ENCODE measurements at places on chromosomes 2 and 18.

GRCh38 chr2:46299365-46300263 lies 2.4 kb downstream of the EPAS1 start:
- no peak for DNase-seq

DNA sequence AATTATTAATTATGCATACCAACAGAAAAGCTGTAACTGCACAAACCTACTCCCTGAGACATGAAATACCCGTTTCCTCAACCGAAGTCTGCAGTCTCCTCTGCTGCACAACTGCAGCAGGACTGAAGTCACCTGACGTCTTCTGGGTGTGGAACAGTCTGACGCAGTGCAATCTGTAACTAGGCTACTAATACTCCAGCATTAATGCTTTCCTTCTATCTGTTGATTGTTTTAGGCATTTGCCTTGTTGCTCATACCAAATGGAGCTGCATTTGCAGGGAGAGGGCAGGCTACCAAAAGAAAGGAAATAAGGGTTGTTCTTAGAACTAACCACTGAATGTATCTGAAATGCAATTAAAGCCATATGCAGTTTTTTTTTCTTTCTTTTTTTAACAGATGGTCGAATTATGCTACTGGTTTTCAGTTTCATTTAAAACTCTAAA lies 40.1 kb downstream of the RTN4 start:
- DNase-seq: peak; percentile 38

- no peak for DNase-seq
Measured at GRCh38 chr2:33425586-33426031, 50.8 kb upstream of the RASGRP3 start.

- peak; percentile 32 for DNase-seq
Measured at GRCh38 chr2:170816504-170817092, at the start of gene GAD1. Gene GAD1, plus strand, starts transcription at chr2:170816887. Its CDS starts 1,705 bp downstream, at chr2:170818592.

GRCh38 chr2:46854260-46854659 lies 61.3 kb downstream of the MCFD2 start:
- no peak for DNase-seq

DNA sequence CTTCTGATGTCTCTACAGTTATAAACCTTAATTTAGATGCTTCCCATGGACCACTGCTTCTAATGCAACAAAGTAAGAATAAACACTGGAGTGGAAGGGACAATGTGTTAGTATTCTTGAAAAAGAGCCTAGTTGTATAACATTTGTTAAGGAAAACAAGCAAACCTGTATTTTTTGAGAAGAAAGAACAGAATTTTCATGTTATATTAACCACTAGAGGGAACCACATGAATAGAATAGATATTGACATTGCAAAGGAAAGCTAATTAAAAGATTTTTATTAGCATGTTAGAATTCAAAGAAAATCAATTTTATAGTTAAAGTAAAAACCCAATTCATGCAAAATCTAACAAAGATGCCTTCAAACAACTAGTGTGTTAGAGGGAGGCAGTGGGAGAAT lies 151.2 kb upstream of the BARD1 start:
- no peak for DNase-seq

DNA sequence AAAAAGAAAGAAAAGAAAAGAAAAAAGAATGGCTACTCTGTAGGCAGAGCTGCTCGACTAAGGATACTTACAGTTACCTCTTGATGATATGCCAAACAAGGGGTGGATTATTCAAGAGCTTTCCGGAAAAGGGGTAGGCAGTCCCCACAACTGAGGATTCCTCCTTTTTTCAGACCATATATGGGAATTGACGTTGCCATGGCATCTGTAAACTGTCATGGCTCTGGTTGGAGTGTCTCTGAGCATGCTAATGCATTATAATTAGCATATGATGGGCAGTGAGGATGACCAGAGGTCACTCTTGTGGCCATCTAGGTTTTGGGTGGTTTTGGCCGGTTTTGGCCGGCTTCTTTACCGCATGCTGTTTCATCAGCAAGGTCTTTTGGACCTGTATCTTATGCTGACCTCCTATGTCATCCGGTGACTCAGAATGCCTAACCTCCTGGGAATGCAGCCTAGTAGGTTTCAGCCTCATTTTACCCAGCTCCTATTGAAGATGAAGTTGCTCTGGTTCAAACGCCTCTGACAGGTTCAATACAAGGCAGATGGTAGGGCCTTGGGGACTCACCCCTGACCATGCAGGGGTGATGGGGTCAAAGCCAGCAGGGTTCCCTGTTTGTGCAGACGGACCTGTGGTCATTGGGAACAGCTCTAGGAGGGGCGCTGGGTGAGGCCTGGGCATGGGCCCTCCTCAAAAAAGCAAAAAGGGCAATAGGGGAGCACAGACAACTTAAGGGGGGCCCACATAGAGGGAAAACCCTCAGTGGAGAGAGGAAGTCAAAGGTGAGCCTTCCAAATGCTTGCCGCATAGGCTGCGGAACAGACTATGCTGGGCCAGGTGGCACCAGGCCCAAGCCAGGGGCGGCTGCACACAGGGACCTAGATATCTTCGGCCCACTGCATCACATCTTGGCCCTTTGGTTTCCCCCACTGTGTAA lies 251.2 kb upstream of the RAB6C start:
- no peak for DNase-seq

GRCh38 chr2:88091943-88092342 lies 24.3 kb downstream of the SMYD1 start:
- DNase-seq: no peak

DNA sequence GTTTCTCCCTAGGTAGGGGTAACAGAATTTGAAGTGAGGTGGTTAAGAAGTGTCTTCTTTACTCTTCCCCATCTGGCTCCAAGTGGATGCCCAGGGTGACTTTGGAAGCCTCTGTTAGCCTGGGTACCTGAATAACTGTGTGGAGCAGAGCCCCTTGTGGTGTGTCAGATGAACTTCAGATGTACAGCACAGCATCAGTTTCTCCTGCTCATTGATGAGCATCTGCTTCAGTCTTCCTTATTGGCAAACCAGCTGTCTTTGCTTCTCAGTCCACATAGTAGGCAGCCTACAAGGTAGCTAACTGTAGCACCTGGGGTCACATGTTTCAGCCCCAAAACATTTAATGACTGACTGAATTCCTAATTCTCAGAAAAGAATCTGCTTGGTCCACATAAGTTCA lies 56.2 kb upstream of the ATP8B1 start:
- no peak for DNase-seq

GRCh38 chr2:183166210-183166609 lies 42.0 kb downstream of the NUP35 start:
- no peak for DNase-seq

- no peak for DNase-seq
Measured at GRCh38 chr2:32064021-32064601, 755 bp downstream of the SPAST start.

DNA sequence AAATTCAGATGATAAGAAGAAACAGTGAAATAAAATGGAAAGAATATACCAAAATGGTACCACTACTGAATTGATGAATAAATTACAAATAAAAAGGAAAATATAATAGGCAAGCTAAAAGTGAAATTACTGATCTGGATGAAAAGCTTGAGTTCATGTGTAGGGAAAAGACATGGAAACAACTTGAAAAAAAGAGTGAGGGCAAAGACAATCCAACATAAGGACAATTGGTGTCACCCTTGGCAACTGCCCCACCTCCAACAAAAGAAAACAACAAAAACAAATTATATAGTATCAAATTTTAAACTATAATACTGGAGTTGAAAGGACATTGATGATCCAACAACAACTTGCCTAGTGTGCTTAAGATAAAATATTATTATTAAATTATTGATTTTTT lies 37.6 kb downstream of the PPP1R1C start:
- DNase-seq: no peak

DNA sequence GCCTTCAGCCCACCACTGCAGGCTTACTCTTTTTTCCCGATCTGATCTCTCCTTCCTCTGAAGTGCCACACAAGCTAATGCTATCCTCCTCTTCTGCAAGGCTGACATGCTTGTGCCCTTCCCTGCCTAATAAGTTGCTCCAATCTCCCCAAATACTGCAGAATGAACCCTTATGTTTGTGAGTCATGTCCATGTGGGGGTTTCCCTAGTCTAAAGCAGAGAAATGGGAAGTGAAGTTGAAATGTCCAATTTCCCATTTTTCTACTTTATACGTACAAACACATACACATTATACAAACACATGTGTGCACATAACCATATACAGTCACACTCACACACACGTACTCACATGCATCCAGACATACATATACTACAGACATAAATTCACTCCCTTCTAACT lies 288.1 kb upstream of the CELF4 start:
- DNase-seq: no peak

GRCh38 chr18:24862201-24862816 lies 401.9 kb downstream of the HRH4 start:
- DNase-seq: no peak

DNA sequence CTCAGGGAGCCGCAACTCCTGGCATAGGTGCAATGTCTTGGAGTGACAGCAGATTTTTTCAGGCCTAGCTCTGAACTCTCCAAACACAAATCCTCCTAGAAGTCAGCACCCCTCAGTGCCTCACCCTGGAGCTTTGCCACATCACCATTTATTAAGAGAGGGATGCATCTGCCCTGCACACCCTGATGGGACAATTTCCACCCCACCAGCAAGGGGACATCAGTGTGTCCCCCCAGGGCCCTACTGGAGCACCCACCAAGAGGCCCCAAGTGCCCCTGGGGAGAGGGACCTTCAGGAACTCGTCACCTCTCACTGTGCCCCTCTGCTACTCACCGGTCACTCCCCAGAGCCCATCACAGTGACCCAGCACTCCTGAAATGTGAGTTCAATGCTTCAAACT lies 144.7 kb downstream of the NDUFA10 start:
- no peak for DNase-seq

GRCh38 chr2:228846161-228846560 lies 424.9 kb downstream of the PID1 start:
- DNase-seq: no peak

GRCh38 chr2:238408615-238409340 lies 17.9 kb upstream of the ASB1 start:
- no peak for DNase-seq

DNA sequence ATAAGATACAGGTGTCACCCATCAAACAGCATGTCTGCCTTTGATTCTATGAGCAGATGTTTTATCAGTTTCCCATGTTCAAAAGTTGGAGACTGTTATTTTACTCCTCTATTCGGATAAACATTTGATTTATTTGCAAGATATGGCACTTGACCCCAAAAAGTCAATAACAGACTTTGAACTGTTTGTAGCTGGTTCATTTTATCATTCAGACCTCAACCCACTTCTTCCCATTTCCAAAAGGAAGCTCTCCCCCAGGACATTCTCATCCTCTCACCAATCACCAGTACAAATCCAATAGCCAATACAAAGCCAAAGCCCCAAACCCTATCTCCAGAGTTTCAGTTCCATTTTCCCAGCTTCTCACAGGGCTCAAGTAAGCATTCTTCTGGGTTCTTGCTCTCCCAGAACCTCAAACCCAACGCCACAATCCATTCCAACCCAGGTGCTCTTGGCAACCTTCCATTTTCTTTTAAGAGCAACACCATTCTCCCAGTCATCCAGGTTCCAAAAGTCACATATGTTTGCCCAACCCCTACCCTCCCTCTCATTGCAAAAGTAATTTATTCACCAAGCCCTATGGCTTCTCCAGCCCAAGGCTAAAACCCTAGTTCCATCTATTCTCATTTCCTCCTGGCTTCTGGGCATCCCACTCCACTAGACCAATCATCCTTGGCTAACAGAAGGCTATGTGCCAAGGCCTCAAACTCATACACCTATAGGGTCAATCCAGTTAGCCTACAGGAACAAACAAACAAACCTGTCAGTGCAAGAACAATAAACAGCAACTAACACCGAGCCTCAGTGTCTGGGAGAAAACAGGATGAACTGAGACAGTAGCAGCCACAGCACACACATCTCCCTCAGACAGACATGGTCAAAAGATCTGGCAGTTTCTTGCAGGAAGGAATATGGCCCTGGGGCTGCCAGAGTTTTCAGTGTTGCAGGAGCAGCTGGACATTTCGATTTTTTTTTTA lies 9.2 kb downstream of the ACVR1 start:
- DNase-seq: no peak

DNA sequence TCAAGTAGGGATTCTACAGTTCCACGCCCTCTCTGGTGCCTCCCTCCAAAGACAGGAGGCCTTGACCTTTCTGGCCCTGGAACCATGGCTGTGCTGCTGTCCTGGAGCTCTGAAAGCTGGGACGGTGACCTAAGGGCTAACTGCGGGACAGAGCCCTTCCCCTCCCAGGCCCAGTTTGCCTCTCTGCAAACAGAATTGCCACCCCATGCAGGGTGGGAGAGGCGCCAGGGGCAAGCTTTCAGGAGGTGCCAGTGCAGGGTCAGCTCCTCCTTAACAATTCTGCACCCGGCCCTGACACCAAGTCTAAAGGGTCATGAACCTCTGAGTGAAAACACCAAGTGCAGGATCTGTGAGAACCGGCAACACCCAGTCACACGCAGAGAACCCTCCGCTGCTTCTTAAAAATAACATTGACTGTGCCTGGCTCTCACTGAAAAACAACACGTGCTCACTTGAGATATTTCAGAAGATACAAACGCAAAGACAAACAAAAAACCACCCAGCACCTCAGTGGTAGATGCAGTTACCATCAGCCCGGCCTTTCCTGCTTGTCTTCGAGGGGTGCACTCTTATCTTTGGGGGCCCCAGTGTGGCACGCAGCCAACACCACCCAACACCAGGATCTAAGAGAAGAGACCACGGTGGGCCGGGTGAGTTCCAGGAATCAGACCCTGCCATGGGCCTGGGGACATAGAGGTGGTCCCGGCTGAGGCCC lies 1.1 kb upstream of the SNED1 start:
- no peak for DNase-seq

- DNase-seq: no peak
Measured at GRCh38 chr18:51011709-51012108, 18.3 kb upstream of the SMAD4 start.

DNA sequence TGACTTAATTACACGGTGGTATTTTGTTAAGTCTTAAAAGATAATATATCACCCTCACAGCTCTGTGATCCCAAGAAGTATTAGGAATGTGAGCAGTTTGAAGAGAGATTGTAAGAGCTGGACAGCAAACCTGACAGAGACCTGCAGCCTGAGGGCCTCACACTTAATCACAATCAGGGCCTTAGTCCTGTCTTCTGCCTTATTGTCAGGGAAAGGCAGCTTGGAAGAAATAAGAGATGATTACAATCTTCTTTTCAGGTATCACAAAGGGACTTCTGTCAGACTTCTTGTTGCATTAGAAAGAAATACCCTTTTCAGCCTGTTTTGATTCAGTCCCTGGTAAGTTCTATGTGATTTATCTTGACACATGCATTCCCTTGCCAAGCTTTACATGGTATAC lies 1433.8 kb upstream of the SLC39A10 start:
- DNase-seq: no peak

GRCh38 chr18:56982766-56983165 lies 164.1 kb upstream of the BOD1L2 start:
- DNase-seq: no peak

Measured in NCI-H1436 treated with DMSO at 0.1 percent for 48 hours (cell line).